ENCODE measurements at places on chromosomes 4 and X.

- no peak for DNase-seq
Observed at GRCh38 chr4:113604955-113605354, 156.6 kb downstream of the CAMK2D start.

GRCh38 chrX:55119271-55119670, 30.5 kb downstream of the PAGE2 start:
- DNase-seq, result no peak

DNA sequence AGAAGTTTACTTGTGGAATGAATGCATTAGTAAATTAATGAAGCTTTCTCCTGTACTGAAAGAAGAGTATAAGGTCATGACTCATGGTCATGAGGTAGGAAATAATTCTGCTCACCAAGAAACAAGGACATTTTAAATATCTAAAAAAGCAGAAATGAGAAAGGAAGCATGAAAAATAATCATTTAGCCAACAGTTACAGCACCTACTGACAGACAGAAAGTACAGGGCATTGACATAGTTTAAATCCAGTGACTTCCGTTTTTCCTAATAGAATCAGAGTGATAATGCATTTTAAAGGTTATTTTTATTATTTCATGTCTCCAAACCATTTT, 30.5 kb upstream of the ACSL1 start:
- no peak for DNase-seq

- no peak for DNase-seq
Observed at GRCh38 chr4:61662362-61662761, 462.2 kb downstream of the ADGRL3 start.

DNA sequence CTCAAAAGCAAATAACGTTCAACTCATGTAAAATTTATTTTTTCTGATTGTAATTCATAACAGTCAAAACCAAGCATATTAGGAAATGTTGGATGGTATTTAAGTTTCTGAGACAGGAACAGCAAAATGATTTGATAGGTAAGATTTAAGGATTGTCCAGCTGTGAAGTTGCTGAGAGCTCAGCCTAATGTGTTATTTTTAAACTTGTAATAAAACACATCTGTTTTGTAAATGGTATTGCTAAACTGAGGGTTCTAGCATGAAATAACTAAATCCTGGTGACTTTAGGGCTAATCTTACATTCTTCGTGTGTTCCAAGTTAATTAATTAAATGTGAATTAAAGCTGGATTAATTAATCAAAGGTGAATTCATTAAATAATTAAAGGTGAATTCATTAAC, 13.3 kb downstream of the TLR10 start:
- no peak for DNase-seq

GRCh38 chr4:70703619-70704214, 15.4 kb downstream of the UTP3 start:
- DNase-seq, result no peak

DNA sequence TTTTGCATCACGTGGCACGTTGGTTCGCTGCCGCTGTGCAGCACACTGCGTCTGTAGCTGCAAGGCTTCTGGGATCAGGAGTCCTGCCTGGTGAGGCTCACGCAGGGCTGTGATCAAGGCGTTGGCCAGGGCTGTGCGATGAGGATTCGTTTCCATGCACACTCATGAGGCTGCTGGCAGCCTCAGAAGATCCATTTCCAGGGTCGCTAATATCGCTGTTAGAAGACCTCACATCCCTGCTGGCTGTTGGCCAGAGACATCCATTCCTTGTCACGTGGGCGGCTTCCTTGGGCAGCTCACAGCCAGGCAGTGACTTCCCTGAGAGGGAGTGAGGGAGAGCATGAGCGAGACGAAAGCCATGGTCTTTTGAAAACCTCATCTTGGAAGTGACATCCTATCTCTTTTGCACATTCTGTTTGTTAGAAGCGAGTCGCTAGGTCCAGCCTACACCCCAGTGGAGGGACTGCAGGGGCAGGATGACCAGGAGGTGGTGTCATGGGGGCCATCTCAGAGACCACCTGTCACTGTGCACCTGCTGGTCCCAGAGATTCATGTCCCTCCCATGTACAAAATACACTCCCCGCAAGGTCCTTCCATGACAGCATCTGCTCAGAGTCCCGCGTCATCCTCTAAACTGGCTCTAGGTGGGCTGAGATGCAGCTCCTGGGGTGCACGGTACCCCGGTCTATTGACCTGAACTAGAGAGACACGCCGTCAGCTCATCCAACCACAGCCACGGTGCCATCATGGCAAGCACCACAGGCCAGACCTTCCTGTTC, 12.2 kb downstream of the RGS12 start:
- DNase-seq, result no peak

DNA sequence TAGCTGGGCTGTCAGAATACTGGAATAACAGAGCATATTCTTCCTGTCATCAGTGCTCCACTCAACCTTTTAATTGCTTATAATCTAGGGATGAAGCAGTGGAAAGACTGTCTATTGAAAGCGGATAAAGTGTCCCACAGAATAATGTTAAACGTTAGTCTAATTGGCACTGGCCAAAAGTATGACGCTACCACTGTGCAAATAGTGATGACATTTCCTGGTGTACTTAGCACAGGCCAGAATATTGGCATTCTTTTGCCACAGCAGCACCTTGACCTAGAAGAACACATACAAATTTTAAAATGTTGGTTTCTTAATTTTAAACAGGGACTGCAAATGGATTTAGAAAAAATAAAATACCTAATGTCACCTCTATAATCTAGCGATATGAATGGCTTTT, 635.2 kb upstream of the SPANXN1 start:
- DNase-seq, result no peak

- DNase-seq, result no peak
Observed at GRCh38 chr4:109077505-109077904, 225.0 kb downstream of the COL25A1 start.
